ENCODE measurements at places on chromosomes 1 and 21.

DNA sequence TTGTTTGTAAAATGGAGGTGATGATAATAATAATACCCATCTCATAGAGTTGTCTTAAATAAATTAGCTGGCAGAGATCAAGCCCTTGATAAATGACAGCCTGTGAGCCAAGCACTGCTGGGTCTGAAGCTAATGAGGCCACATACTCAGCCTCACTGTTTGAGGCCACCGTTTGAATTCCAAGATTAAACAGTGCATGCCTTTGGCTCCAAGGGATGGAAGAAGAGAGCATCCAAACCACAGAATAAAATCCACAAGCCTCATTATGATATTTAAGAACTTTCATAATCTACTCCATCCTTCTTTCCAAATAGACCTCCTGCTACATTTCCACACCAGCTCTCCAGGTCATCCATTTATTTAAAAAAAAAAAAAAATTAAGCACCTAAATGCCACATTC, 29.0 kb downstream of the TGFBR3 start:
- no peak for DNase-seq

DNA sequence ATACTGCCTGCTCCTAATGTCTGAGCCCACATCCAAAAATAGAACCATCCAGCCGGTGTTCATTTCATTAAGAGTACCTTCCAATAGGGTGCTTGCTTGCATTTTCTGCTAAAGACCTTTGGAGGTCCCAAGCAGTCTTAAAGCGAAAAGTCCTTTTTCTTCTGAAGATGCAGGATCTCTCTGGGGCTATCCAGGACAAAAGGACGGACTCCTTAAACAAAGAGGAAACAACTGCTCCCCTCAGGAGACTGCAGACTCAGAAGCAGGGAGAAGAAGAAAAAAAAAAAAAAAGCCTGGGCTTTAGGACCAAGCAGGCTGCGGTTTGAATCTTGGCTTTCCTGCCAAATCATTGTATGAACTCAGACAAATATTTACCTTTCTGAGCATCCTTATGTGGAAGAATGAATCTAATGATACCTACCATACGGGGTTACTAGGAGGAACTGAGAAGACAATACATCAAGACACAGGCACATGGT, 204.0 kb downstream of the PLPP3 start:
- no peak for DNase-seq

DNA sequence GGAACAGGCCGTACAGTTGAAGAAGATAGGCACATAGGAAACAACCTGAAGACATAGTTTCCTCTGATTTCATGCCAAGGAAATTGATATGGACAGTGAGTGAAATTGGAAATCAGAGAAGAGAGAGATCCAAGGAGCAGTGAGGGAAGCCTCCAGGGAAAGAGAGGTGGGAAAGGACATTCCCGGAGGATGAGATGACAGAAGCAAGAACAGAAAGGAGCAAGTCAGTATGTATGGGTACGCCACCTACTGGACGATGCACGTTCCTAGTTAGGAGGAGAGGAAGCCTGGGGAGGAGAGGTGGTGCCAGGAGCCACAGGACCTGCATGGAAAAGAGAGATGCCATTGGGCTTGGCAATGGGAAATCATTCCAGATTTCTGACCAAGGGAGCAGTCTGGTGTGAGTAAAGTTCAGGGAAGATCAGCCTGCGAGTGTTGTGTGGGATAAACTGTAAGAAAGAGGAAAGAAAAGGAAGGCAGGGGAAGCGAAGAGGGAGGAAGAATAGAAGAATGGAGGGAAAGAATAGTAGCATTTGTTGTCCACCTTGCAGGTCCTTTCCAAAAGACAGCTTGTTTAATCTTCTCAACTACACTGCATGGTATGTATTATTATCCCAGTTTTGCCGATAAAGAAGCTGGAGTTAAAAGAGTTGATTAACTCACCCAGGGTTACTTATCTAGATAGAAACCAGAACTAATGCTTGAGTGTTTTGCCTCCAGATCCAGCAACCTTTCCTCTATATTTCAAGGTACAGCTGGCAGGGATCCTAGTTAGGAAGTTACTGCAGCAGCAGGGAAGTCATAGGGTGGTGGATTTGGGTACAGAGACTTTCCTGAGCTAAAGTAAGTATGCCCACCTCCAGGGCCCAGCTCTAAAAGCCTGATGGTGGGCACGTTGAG, 27.4 kb downstream of the C1orf116 start:
- peak; percentile 5 for DNase-seq

DNA sequence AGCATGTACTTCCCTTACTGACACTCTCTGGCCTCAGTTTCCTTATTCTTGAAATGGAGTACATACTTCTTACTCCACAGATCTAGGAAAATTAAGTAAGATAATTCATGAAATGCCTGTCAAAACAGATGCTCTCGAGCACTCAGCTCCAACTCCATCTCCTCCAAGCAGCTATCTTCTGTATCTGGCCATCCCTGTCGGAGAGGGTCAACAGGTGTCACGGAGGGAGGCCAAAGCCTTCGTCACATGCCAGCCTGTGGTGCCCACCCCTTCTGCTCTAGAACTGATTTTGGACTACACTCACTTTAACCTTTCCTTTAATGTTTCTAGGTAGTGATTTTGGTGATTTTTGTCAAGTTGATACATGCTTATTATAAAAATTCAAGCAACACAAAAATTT, 18.8 kb upstream of the PKP1 start:
- DNase-seq: no peak

- no peak for DNase-seq
These were observed 42.0 kb upstream of the DMBX1 start for GRCh38 chr1:46447499-46448108.

- DNase-seq: no peak
These were observed 82.0 kb downstream of the MAP3K21 start for GRCh38 chr1:233409540-233409939.
